ENCODE measurements at places on chromosomes 6 and 20. TPM values are rescaled to one million over a fixed set of nuclear protein-coding genes. Genes with fewer than 3 reads are reported as not detected.

SAMD3 gene
- 2.5 TPM for total RNA-seq

- DNase-seq = no peak
These were observed 24.1 kb downstream of the PXT1 start for GRCh38 chr6:36418558-36418957.

DNA sequence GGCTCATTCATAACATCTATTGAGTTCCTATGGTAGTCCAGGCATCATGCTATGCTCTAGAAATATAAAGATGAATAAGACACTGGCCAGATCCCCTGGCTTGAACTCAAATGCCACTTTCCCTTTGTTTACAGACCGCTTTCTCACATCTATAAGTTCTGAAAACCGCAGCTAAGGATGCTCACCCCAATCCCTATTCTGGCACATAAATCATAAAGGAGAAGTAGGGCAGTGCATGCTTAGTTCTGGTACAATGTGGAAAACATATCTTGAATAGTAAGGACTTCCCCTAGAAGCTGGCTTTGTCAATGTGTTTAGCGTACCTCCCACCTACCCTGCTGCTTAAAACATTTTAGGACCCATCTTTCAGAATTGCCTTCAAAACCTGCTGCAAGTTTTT, 26.4 kb downstream of the MRS2 start:
- no peak for DNase-seq

ZSCAN16 gene
- 3.0 TPM for total RNA-seq

GRCh38 chr6:168417191-168417590, 23.8 kb upstream of the SMOC2 start:
- DNase-seq = no peak

KCNK17 gene
- not detected for total RNA-seq

GRCh38 chr6:163744256-163744925, 329.9 kb downstream of the QKI start:
- no peak for DNase-seq

GRCh38 chr6:144999127-144999526, 714.0 kb downstream of the UTRN start:
- DNase-seq = no peak

GRCh38 chr6:34027445-34027936, 118.4 kb downstream of the GRM4 start:
- DNase-seq = peak; percentile 90

KIF13A gene
- total RNA-seq = not detected

- no peak for DNase-seq
These were observed 23.5 kb downstream of the PTCHD4 start for GRCh38 chr6:48087448-48087847.

DNA sequence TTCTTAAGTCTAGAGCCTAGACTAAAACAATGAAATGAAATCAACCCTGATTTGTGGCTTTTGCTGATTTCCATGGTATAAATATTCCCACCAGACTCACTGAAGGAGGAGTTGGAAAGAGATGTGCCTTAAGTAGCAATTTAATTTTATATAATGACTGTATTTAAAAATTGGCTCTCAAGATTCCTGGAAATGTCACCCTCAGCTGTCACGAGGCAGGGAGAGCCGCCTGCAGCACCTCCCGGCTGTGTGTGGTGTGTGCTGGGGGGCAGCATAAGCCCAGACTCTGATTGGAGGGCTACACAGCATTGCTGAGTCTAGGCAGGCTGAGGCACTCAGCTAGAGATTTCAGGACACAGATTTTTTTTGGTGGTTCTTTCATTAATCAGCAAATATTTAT, 40.6 kb upstream of the TMEM181 start:
- no peak for DNase-seq

DNA sequence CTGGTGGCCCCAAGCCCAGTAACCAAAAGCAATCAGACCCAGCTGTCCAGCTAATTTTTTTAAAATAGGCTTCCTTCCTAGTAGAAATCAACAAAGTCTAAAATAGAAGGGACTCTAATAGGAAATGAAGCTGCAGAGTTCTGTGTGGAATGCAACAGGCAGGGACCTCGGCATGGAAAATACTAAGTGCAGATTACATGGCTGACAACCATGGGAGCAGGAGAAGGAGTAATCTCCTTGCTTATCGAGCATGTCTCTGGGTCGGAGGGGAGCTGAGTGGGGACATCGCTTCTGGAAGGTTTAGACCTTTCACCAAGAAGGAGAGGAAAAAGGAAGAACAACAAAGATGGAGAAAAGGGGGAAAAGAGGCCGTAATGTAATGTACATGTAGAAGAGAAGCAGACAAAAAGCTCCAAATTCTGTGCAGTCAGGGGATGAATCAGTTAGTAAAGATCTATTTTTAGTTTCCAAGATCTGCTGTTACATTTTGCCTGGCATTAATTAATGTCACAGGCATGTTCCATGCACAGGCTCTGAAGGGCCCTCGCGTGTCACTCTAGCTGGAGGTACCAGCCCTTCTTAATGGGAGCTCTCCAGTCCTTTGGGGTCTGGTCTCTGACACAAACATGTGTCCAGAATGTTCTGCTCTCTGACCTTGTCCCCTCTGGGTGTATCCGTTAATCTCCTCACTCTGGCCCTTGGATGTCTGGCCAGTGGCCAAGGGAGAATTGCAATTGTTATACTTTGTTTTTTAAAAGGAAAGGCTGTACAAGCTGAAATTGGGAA, 16.6 kb upstream of the ZNF831 start:
- peak; percentile 66 for DNase-seq

Measured in activated CD4-positive, alpha-beta T cell treated with anti-CD3 and anti-CD28 coated beads, Interleukin-2, amount 10 ng/mL, durations not matched to agents 24 days and 14 days (primary cell).